Stimulated activated CD8-positive, alpha-beta memory T cell treated with anti-CD3 and anti-CD28 coated beads, Interleukin-4, amount 100 ng/mL, for 1 hour (primary cell): ENCODE measurements at places on chromosomes 4 and X.
A peak's percentile ranks its signal among the peaks of the same experiment; 100 is the strongest.

DNA sequence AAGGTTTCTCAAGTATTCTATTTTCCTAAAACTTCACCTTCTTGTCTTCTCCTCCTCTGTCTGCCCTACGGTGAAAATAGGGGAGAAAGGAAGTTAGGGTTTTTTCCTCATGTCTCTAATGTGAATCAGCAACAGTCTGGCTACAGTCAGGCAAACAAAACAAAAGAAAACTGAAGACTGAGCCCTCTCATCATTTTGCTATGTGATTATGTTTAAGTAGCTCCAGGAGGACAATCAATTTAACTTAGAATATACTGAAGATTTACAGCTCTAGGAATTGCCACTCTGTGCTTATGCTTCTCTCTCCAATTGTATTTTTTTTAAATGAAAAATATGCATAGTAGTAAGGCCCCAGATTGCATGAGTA lies 316.2 kb downstream of the GPAT3 start:
- DNase-seq: no peak

GRCh38 chrX:138914767-138915166 lies 203.2 kb upstream of the FGF13 start:
- no peak for DNase-seq

- DNase-seq: no peak
Observed at GRCh38 chr4:187415231-187415630, 580.3 kb upstream of the ZFP42 start.

DNA sequence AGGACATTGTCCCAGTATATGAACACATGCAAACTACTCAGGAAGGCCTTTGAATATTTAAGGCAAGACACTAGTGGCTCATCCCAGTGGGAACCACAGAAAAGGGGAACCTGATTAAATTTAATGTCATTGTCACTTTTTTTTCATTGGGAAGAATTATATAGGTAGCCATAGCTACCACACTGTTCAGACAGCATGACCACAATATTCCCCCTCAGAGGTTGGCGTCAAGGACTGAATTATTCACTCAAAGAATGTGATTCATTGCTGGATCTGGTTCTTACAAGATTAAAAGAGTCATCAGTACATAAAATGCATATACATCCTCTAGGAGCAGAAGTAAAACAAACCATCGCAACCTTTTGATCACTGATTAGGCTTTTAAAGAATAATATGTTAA lies 92.0 kb upstream of the SMARCAD1 start:
- no peak for DNase-seq

DNA sequence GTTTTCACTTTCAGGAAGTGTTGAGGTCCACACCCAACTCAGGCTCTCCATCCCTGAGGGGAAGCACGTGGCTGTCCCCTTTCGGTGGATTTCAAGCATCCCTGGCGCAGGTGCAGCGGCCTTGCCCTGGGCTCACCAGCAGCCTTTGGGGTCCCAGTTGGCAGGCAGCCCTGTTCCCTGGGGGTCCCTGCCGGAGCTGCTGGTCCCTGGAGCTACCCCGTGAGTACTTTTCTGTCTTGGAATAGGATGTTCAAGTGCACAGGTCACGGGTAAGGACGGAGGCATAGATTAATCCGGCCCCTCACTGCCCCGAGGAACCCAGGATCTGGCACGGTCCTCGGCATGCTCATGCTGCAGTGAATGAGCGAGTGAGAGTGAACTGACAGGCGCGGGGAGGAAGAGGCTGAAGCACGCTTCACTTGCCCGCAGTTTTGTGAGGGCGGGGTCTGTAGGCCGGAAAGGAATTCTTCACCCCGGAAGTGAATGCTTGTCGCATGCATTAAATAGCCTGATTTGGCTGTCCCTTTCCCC lies 117.2 kb upstream of the FAT1 start:
- no peak for DNase-seq

DNA sequence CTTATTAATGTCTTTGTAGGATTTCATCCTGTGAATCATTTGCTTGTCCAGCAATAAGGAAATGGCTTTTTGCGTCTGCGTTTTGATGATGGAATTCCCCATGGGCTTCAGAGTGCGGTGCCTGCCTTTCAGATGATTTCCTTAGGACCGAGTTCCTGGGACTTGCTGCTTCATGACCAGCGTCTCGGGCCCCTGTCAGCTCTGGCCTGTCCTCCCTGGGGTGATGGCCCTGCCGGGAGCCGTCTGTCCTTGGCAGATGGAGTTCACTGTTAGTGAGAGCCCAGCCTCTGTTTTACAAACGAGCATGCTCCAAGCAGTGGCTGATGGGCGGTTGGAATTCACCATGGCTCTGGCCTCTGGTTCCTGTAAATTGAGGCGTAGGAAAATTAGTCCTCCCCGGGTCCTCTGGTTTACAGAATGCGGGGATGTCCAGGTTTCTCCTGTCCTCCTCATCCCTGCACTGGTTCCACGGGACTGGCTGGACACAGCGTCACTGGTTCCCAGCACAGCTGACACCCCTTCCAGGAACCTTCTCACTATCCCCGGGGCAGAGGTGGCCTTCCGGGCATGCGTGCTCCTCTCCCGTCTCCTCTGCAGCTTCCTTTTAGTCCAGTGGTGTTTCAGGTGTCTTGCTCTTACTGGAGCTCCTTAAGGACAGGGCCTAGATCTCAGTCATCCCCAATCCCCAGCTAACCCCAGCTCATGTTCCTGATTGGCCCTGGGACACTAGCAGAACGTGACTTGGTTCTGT lies 34.9 kb downstream of the TBC1D14 start:
- DNase-seq: no peak

- DNase-seq: no peak
Observed at GRCh38 chr4:165301833-165302232, 25.6 kb upstream of the MSMO1 start.

DNA sequence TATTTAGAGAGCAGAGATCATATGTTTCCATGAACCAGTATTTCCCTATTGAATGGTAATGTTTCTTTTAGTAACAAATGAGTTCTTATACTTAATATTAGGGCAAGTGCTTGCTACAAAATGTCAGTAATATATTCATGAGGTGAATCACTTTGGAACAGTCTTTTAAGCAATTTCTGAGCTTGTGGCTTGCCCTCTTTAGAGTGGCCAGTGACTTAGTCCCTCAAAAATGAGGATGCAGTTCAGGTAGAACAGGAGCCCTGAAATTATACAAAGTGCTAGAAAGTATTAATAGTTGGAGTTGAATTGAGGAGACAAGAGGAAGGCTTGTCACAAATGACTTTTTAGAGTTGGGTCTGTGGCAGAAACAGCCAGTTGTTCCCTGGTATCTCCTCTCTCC lies 53.4 kb upstream of the PITX2 start:
- no peak for DNase-seq

GRCh38 chrX:87515836-87516235 lies 1.8 kb upstream of the KLHL4 start:
- no peak for DNase-seq

GRCh38 chr4:110165382-110166286 lies 32.8 kb downstream of the ELOVL6 start:
- DNase-seq: peak; percentile 37

DNA sequence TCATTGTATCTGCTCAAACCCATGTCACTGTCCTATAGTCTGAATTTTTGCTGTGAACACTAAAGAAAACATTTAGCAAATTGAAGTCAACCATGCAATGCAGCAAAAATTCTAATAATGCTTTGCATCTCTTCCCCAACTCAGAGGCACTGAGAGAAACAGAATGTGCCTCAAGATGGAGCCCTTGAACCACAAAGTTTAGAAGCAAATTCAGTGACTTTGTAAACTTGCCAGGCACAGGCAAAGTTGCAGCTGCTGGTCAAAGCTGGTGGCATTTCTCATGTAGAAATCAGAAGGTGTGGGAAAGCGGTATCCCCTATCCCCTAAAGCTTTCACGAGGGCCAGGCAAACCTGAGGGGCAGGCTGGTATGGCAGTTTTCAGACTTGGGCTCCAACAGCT lies 121.7 kb upstream of the DIPK2B start:
- no peak for DNase-seq

- DNase-seq: no peak
Observed at GRCh38 chr4:2944091-2944482, 19.1 kb downstream of the NOP14 start.

- no peak for DNase-seq
Observed at GRCh38 chr4:125231661-125232060, 83.1 kb upstream of the FAT4 start.

GRCh38 chr4:116880625-116881024 lies 204.8 kb downstream of the TRAM1L1 start:
- no peak for DNase-seq

- no peak for DNase-seq
Observed at GRCh38 chrX:20680998-20681397, 414.3 kb upstream of the RPS6KA3 start.

DNA sequence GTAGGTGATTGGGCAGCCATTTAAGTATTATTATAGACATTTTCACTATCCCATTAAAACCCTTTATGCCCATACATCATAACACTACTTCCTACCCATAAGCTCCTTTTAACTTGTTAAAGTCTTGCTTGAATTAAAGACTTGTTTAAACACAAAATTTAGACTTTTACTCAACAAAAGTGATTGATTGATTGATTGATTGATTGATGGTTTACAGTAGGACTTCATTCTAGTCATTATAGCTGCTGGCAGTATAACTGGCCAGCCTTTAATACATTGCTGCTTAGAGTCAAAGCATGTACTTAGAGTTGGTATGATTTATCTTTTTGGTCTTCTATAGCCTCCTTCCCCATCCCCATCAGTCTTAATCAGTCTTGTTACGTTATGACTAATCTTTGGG lies 16.3 kb downstream of the HPRT1 start:
- DNase-seq: no peak

DNA sequence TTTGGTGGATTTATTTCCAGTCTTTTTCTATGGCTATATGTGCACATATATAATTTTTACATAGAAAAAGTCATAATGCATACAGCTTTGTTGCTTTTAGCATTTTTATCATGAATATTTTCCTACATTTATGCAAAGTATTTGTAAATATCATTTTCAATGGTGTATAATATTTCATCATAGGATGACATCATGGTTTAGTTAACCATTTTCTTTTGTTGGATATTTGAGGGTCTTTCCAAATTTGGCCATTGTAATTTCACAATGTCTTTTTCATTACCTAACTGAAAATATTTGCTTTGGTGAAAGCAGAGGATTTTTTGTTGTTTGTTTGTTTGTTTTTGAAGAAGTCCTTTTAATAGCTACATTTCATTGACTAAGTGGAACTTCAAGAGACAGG lies 31.0 kb downstream of the PAK3 start:
- DNase-seq: no peak

GRCh38 chr4:114273238-114273637 lies 293.8 kb upstream of the ARSJ start:
- DNase-seq: no peak

- no peak for DNase-seq
Observed at GRCh38 chr4:30753316-30753715, 33.1 kb downstream of the PCDH7 start.

DNA sequence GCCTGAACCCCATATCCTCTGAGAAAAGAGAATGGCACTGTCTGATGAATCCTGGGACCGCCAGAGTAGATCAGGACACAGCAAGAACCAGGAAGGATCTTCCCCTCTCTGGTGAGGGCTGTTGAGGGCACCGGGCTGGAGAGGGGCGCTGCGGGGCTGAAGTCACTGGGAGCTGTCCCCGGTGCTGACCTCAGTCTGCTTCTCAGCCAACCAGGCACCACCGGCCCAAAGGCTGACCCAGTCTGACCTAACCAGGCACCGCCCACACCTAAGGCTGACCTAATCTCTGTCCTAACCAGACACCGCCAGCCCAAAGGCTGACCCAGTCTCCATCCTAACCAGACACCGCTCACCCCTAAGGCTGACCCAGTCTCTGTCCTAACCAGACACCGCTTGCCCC lies 82.8 kb downstream of the CPZ start:
- DNase-seq: no peak

DNA sequence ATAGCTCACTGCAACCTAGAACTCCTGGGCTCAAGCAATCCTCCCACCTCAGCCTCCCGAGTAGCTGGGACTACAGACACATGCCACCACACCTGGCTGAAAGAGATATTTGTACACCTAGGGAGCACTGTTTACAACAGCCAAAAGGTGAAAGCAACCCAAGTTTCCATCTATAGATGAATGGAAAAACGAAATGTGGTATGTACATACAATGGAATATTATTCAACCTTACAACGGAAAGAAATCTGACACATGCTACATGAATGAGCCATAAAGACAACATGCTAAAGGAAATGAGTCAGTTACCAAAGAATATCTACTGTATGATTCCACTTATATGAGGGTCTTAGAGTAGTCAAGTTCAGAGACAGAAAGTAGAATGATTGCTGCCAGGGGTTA lies 52.2 kb downstream of the ABCG2 start:
- no peak for DNase-seq

DNA sequence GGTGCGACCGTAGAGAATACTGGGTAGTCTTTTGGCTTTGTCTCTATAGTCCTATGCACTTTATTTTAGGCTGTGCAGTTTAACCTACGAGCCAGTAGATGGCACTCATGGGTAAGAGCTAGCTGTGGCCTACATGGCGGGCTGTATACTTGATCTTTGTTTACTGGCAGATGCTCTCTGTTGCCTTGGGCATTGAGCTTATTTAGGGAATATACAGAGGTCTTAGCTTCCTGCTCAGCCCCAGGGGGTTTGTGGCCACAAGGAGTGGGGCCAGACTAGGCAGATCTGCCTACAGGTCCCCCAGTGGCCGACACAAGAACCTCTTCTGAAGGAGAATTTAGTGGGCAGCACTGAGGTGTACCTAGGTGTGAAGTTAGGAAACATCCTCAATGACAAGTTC lies 227.6 kb upstream of the HDX start:
- DNase-seq: no peak

- no peak for DNase-seq
Observed at GRCh38 chrX:13177921-13178566, 133.6 kb upstream of the FAM9C start.

DNA sequence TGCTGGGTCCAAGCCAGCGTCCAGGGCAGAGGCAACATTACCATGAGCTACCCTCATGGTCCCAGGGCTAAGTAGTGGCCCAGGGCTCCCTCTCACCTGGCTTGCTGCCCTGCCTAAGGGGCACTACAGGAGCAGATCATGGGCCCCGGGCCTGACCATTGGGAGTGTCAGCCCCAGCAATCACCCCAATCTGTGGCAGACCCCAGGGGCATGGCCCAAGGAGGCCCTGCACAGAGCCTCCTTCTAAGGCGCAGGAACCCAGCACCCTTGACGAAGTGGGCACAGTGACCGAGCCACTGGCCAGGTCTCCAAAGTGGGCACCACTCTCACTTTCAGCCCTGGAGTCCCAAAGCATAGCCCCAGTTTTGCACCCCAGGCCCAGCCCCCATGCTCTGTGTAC lies 667.1 kb downstream of the SH3BGRL start:
- DNase-seq: no peak

DNA sequence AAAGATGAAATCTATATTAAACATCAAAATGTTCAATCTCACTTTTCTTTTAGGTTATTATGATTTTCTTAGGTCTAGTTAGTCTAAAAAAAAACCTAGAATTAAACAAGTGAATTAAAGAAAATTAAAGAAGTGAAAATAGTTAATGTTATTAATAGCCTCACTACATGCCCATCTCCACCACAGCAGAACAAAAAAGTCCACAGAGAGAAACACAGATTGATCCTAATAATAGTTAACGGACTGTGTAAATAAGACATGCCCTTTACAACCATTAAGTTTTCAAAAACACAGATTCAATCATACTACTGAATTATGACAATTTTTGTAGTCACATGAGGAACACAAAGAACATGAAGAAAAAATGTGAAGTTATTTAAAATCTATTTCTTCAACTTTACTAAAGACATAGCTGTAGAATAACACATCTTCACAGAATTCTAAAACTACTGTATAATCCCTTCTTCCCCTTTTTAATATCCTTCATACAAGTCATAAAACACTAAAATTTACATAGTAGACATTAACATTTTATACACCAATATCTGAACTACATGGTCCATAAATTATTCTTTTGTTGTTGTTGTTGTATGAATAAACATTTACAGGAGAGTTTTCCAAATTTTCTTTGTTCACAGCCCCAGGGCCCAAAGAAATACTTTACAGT lies 15.3 kb downstream of the HELQ start:
- no peak for DNase-seq
